NCI-H510A (cell line): ENCODE measurements at places on chromosomes 2 and 18.
A peak's percentile ranks its signal among the peaks of the same experiment; 100 is the strongest.

DNA sequence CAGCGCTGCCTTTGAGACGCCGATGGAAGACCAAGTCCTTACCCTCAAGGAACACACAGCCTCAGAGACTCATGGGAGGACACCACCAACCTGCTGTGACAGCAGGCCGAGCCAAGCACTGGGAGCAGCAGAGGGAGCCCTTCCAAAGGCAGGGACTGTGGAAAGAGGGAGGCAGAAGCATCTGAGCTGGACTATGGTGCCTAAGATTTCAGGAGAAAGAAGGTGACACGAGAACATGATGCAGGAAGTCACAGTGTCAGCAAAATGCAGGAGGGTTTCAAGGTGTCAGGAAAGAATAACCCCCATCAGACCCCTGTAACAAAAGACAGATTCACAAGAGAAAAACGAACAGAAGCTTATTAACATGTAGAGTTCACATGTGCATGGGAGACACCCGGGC lies 24.2 kb upstream of the COX7A2L start:
- no peak for DNase-seq

GRCh38 chr2:145137901-145138300 lies 618.0 kb upstream of the ZEB2 start:
- DNase-seq = no peak

DNA sequence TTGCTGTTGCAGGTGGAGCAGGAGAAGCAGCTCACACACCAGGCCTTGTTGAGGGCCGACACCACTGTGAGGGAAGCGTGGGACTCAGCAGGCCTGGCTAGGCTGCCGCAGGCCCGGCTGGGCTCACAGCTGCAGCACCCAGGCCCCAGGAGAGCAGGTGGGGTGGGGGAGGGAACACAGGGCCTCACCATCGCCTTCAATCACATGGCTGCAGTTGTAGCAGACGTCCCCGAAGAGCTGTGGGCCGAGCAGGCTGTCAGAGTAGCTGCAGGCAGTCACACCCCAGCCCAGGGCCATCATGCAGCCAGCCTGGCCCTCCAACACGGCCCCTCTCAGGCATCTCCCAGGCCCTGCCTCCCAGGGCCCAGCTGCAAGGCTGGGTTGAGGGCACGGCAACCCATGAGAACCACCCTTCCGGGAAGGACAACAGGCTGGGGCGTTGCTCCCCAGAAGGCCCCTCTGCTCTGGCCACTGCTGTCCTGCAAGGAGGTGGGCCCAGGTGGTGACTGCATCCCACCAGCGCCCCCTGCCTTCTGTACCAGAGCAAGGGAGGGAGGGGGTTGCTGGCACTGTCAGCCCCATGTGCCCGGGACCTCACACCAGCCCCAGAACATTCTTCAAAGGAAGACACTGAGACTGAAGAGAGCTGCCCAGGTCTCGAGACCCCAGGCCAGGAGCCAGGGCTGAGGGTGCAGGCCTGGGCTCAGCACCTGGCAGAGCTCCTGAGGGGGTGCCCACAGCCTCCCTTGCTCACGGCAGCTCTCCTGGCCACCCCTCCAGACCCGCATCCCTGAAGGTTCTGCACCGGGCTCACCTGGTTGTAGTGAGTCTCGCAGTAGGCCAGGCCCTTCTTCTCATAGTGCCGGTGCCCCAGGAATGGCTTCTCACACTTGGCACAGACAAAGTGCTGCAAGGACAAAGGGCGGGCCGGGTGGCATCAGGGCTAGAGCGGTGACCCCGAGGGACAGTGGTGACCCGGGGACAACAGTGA lies 5.6 kb upstream of the GPR17 start:
- peak; percentile 18 for DNase-seq

DNA sequence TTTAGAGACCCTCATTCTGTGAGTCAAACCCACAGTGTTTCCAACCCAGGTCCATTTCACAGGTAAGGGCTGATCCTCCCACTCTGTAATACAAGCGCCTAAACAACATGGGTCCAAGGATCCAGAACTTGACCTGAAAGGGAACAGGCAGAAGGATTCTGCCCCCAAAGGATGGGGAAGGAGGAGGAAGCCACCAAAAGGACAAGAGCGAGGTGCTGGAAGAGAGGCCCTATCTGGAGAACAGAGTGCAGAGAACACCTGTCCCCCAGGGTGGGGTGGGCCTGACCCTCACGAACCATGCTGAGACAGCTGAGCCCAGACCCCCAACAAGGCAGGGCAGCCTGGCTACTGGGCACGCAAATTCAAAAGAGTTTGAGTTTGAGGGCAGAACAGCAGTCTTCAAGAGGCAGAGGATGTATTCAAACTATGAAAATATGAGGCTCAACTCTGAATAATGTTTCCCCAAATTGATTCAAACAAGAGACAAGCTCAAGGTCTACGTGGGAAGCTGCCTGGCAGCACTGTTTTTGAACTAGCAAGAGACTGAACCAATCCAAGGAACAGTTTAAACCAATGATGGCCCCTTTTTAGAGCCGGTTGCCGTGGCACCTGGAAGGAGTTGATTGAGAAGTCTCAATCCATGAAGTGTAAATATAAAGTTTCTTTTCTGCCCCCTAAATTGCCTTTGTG lies 212.7 kb downstream of the ALPK2 start:
- DNase-seq = no peak

GRCh38 chr2:26011990-26012856 lies 21.7 kb upstream of the RAB10 start:
- DNase-seq = peak; percentile 64

- DNase-seq = no peak
Observed at GRCh38 chr2:231429901-231430300, 34.4 kb downstream of the NCL start.

DNA sequence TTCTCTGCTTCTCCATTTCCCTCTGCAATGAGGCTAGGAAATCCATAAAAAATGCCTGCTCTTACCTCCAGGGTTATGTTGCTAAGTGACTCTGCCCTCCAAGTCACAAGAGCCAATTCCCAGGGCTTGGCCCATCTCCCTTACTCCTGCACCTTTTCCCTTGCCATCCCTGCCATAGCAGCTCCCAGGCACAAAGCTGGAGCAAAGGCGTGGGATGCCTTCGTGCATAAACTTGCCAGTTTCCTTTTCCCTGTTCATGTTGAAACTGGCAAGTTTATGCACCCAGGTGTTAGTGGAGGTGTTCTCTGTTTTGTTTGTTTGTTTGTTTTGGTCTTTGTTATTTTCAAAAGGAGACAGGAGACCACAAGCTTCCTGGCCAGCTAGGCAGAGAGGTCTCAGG lies 195.1 kb downstream of the ACKR3 start:
- no peak for DNase-seq

GRCh38 chr2:65377556-65378192 lies 54.7 kb downstream of the SPRED2 start:
- no peak for DNase-seq

- DNase-seq = no peak
Observed at GRCh38 chr2:111219734-111220505, 99.2 kb downstream of the BCL2L11 start.

GRCh38 chr18:24136967-24137373 lies 1.9 kb upstream of the CABYR start:
- peak; percentile 40 for DNase-seq

DNA sequence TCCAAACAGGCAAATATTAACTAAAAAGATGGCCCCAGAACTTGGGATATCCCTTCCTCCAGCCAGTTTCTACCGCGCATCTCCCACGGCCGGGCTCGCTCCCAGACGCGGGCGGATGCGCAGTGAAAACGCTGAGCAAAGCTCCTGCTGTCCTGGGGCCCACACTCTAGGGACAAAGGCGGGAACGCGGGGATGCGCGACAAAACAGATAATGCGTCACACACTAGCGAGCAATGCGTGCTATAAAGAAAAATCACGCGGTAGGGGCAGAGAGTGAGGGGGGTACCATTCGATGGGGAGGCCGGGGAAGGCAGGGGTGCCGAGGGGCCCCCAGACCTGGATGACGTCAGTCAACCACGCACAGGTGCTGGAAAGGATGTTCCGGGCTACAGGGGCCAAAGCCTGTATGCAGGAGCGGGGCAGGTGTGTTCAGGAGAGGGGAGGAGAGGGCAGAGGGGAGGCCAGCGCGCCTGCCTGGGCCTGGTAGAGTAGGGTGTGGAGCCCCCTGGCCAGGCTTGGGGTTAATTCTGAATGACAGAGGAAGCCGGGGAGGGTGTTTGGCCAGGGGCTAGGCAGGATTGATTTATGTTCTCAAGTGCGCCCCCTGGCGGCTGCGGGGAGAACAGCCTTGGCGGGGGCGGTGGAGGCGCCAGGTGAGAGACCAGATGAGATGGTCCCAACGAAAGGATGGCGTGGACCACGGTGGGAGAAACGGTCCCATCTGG lies 14.9 kb upstream of the ITM2C start:
- no peak for DNase-seq

DNA sequence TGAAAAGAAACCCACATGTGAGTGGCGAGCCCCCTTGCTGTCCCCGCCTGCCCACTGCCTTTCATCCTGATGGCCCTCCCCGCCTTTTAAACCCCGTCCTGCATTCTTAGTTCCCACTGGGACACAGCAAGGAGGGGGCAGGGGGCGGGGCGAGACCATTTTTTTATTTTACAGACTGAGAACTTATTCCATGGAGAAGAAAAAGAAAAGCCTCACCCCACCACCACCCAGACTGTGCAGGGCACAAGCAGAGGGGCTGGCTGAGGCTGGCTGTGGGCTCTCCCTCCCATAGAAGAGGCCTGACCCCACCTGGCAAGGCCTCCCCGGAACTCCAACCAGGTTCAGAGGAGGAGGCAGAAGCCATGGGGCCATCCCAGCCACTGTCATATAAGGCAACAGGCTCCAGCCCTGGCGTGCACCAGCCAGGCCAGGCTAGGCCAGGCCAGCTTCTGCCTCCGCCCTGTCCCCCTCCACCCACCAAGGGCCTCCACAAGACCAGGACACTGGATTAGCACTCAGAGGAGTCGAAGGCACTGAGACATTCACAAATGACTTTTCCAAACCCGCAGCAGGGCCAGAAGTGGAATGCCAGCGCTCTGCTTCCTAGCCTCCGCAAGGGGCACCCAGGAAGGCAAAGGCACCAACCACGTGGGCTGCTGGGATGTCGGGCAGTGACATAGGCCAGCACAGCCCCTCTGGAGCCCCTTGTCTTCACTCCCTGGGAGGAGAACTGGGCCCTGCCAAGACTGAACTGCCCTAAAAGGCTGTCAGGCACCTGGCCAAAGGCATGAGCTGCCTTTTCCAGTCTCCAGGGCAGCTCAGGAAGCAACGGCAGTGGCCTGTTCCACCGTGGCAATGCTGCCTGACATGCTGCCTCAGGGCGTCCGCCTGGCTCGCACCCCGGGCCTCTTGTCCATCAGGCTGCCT lies 37.5 kb upstream of the SEMA4C start:
- peak; percentile 33 for DNase-seq

- DNase-seq = no peak
Observed at GRCh38 chr2:46328291-46328690, 31.1 kb downstream of the EPAS1 start.

- no peak for DNase-seq
Observed at GRCh38 chr2:119481501-119482455, 42.5 kb downstream of the SCTR start.

GRCh38 chr2:61582165-61582564 lies 44.0 kb upstream of the XPO1 start:
- no peak for DNase-seq

DNA sequence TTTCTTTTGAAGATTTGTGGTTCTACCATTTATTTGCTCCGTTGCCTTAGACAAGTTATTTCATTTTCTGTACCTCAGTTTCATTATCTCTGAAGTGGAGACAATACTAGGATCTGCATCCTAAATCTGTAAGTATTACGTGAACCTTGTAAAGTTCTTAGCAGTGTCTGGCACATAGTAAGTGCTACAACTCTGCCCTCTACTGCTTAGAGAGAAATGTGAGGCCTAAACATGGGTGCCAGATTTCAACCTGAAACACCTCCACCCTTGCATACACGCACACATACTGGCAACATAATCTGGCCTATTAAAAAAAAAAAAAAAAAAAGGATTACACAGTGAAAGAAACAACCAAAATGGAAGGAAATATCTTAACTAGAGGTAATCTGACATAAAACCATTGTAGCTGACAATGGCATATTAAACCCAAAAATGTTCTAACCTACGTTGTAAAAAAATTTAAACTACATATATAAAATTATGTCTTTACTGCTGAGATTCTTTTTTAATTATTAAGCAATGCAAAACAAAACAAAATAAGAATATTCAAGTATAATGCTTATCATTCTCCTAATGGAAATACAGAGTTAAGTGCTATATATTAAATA lies 132.6 kb downstream of the MAP2 start:
- no peak for DNase-seq

GRCh38 chr2:152083202-152083875 lies 15.5 kb downstream of the CACNB4 start:
- DNase-seq = no peak

GRCh38 chr2:24984912-24985311 lies 13.2 kb upstream of the DNAJC27 start:
- DNase-seq = no peak

- DNase-seq = no peak
Observed at GRCh38 chr2:172613040-172613439, 57.1 kb downstream of the PDK1 start.

DNA sequence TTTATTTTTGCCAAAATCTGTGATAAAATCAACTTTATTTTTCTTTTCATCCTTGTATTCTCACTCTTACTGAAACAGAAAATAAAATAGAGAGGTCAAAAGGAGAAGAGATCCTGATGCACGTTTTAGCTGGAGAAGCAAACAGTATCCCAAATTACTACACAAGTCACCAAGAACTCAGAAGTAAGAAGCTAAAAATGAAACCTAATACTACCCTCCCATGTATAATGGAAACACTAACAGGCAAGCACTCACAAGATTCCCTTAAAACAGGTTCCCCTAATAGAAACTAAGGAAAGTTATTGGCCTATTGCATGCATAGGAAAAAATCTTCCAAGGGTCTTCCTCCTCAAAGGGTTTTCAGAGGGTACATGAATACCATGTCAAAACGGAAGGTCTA lies 927.0 kb downstream of the ERBB4 start:
- no peak for DNase-seq

- no peak for DNase-seq
Observed at GRCh38 chr2:116098049-116098448, 1655.6 kb downstream of the DPP10 start.

DNA sequence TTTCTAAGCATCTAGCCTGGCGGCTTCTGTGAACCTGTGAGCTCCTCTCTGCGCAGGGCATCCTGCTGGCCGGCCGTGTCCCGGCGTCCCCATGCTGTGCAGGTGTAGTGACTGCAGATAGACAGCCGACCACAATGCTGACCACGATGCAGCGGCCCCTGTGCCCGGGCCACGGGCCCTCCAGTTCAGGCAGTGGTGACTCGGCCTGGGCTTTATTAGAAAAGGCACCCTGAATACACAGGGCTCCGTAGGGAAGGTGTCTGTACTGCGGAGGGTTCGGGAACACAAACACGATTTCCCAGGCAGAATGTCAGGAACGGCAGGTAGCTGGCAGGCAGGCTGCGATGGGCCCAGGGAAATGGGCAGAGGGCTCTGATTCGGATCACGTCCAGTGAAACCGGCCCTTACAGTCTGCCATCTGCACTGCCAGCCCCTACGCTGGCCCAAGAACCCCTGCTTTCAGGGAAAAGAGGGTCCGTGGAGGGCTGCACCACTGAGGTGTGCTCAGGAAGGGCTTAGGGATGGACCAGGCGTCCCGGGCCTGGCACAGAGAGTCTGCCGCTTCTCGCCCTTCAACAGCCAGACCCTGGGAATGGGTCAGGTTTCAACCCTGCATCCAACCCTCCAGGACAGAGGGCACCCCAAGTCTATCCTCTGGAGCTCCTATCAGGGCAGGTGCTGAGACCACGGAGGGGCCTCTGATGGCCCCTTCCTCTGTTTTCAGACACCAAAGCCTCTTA lies 196.5 kb downstream of the HDAC4 start:
- no peak for DNase-seq
